ENCODE measurements at places on chromosomes 2 and 18.

DNA sequence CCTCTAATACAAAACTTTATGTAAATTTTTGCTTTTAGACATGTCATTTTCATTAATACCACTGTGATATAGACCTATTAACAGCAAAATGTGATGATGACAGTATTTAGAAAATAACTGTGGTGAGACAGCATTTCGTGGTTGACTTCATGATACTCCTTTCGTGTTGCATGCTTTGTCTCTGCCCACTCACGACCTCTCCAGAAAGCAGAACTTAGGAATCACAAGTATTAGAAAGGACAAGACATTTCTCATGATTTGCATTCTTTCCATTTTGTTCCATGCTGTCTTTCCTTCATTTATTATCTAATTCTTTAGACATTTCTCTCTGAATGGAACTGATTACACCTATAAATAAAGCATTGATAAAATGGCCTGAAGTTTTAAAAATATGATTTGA is 85.2 kb upstream of the POU3F3 start:
- no peak for DNase-seq

GRCh38 chr2:233676046-233676445 is 4.3 kb downstream of the UGT1A9 start:
- no peak for DNase-seq

- no peak for DNase-seq
Observed at GRCh38 chr18:78892177-78892576, 87.4 kb upstream of the SALL3 start.

- no peak for DNase-seq
Observed at GRCh38 chr2:102278720-102279390, 32.5 kb upstream of the IL1RL1 start.

DNA sequence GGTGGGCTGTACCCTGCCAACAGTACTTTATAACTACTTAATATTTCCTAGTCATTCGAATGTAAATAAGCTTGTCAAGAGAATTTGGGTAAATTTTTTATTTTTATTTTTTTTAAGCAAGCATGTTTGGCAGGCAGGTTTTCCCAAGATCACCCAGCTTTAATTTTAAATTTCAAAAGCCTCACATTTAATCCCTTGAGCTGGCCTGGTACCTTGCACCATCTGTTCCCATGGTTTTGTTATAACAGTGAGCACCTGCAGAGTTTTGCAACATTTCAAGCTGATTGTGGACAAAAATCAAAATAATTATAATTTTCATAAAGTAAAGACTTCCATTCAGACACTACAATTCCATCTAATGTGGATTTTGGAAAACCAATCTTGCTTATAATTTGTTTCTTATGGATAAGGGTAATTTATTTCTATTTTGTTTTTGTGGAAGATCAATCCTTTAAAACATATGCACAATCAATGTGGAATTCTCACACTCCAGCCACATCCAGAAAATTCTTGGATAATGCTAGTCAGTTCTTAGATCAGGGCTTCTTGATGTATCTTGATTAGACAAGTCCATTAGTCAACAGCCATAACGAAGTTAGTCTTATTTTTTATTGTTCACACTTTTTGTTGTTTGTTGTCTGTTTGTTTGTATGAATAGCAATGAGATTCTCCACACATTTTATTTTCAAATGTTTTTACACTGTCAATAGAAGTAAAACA is 689.3 kb downstream of the NR4A2 start:
- no peak for DNase-seq

GRCh38 chr2:171287611-171288010 is 126.9 kb upstream of the TLK1 start:
- no peak for DNase-seq

DNA sequence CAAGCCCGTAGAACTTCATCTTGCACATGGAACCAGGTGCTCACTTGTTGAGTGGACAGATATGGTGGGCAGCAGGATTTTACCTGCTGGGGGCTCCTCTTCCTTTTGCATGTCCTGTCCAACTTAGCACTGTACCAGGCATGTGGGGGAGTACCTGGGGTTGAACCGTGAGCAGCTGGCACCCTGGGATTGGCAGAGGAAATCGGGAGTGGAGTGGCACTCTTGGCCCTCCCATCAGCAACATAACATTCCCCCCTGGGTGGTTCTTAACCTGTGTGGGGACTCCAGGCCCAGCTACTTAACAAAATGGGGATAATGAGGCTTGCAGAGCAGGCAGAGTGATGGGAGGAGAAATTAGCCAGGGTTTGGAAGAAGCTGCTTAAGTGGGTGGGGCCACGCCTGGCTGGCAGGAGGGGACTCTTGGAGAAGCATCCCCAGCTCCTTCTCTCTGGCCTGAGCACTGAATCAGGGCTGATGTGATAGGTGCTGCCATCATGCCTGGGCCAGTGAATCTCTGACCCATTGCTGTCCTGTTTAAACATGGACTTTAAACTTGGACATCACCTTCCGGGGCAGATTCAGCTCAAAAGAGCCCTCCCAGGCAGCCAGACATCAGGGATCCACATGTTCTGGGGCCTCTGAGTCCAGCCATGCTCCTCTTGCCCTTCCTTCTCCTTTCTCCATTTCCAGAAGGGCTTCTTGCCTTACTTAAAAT is 15.5 kb downstream of the FOSL2 start:
- DNase-seq: no peak

DNA sequence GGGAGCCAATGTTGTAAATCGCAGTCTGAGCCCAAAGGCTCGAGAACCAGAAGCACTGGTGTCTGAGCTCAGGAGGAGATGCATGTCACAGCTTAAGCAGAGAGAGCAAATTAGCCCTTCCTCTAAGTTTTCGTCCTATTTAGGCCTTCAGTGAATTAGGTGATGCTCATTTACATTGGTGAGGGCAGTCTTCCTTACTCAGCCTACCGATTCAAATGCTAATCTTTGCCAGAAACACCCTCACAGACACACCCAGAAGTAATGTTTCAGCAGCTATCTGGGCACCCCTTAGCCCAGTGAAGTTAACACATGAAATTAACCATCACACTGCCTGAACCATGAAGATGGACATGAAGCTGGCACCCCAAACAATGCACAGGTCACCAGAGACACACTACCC is 385.1 kb downstream of the STK39 start:
- DNase-seq: no peak

- no peak for DNase-seq
Observed at GRCh38 chr2:144785253-144785652, 265.3 kb upstream of the ZEB2 start.

DNA sequence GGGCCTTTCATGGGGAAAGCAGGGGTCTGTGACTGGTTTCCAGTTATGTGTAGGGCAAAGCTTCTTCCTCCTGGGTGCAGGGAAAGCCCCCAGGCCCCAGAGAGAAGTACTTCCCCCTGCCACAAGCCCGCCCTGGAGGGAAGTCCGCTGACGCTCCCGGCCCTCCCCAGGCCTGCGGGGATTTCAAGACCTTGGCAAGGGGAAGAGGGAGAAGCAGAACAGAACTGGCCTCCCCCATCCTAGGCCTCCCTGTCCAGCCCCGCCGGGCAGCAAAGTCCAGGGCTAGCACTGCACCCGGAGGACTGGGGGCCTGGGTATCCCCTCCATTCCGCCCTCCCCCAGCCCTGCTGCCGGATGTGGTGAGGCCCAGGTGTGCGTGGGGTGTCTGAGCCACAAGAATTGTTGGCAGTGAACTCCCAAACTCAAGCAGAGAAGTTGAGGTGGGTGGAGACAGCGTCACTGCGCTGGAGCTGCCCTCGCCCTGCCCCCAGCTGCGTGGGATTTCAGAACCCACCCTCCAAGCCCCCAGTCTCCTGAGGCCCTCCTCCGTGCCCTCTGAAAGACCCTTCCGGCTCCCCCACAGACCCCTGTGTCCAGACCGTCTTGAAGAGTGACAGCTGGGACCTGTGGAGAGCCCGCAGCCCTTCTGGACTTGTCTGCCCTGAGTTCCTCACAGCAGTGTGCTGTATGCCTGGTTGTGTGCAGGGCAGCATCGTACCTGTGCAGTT is 1.1 kb upstream of the DUSP2 start:
- DNase-seq: peak; percentile 88

DNA sequence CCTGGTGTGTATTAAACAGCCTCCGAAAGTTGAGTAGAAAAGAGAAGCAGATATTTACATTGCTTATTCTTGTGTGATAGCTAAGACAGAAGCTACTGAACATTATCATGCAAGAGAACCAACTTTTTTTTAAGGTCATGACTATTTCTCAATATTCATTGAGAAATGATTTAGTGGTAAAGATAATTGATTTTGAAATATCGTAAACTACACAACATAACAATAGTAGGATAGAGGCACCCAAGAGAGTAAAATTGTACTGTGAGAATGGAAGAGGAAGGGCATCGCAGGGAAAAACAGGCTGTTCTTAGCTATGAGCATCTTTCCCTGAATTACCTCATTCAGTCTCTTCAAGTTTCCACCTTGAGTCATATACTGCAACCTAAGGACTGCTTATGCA is 25.2 kb downstream of the HRH4 start:
- DNase-seq: no peak

- no peak for DNase-seq
Observed at GRCh38 chr2:133968446-133968845, 285.4 kb upstream of the MGAT5 start.

GRCh38 chr2:156553714-156554442 is 117.7 kb downstream of the GPD2 start:
- DNase-seq: no peak

Data from stimulated activated naive CD4-positive, alpha-beta T cell (primary cell).